Eye (tissue), 1 donor: ENCODE measurements at places on chromosomes 7 and 10.

GRCh38 chr10:131448171-131448570, 136.7 kb upstream of the TCERG1L start:
- no peak for DNase-seq

- DNase-seq = no peak
Measured at GRCh38 chr7:116683786-116684185, 11.8 kb downstream of the MET start.

GRCh38 chr7:151198945-151199848, 11.1 kb downstream of the H2BK1 start:
- DNase-seq = peak; percentile 85

DNA sequence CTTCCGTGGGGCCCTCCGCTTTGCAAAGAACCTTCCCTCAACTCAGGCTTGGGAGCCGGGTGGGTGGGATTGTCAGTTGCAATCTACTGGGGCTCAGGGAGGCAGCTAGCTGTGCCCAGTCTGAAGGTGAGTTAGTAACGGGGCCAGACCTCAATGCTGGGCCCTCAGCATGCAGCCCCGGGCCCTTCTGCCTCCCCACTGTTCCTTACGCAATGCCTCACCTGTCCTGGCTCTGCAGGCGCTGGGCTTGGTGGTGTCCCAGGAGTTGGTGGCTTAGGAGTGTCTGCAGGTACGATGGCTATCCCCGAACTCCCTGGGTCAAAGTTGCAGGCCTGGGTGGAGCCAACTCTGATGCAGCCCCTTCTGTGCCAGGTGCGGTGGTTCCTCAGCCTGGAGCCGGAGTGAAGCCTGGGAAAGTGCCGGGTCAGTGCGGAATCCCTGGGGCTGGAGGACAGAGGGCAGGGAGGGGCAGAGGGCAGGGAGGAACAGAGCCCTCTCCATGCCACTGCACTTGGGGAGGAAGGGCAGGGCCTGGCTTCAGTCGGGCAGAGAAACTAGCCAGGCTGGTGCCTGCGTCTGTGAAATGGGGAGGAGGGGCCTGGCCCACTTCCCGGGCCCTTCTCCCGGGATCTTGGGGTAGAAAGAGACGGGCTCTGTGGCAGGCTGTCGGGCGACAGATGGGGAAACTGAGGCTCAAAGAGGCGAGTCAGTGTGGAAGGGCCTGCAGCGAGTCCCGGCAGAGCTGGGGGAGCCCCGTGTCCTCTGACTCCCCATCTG, 15.0 kb downstream of the ELN start:
- DNase-seq = no peak

DNA sequence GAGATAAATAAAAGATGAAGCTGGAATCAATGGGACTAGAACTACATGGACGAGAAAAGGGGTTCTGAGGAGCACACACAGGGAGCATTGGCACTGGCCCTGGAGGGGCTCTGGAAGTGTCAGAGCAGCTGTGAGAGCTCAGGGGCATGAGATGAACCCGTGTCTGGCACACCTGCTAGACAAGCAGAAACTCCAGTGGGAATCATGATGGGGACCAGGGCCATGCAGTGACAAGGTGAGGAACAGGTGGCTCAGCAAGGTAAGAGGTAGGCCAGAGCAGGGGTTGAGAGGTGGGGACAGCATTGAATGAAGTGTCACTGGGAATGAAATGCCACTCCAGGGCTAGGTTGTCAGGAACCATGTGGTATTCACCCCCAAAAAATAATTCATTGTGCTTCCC, 588.5 kb downstream of the GRID1 start:
- DNase-seq = no peak
